ENCODE measurements at places on chromosomes 6 and 20.

- peaks cover 2% of the 10 kb centered on the region for H3K4me1 ChIP-seq
- DNase-seq, result peak; percentile 46
- H3K27ac ChIP-seq, result peak overlapping the region; percentile 39
- H3K36me3 ChIP-seq, result peaks cover 2% of the 10 kb centered on the region
- no peaks in the 10 kb centered on the region for H3K27me3 ChIP-seq
- H3K4me3 ChIP-seq, result peak overlapping the region; percentile 5
Observed at GRCh38 chr6:45663251-45664221, 285.8 kb upstream of the SUPT3H start.

GRCh38 chr6:156977527-156978291 is 200.5 kb downstream of the ARID1B start:
- H3K27me3 ChIP-seq, result no peaks in the 10 kb centered on the region
- peak; percentile 53 for DNase-seq
- no peak overlapping the region for H3K4me3 ChIP-seq
- no peak overlapping the region for H3K27ac ChIP-seq
- no peaks in the 10 kb centered on the region for H3K36me3 ChIP-seq
- peaks cover 2% of the 10 kb centered on the region for H3K4me1 ChIP-seq

DNA sequence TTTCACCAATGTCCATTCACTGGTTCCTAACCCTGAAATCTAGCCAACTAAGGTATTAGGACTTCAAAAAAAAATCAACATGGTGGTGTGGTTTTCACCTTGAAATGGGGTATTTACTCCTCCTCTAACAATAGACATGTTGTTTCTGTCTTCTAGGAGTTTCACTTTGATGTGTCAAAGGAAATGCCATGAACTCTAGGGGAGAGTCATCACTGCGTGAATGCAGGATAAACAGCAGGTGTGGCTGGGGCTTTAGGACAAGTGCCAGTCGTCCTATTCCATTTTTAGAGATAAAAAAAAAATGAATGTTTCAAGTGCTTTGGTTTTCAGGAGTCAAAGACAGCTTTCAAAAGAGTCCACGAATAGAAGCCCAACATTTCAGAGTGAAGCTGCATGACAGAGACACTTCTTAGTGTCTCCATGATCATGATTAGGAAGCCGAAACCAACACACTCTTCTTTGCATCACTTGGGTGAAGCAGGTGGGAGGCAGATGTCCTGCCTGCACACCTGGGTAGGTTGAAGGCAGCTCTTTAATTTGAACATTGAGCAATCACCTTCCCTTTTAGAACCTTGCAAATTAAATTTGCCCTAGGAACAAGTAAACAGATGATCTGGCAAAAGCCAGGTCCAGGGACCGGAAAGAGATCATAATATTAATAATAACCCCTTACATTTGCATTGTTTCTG is 328.5 kb upstream of the PRDM1 start:
- H3K36me3 ChIP-seq, result no peaks in the 10 kb centered on the region
- H3K4me3 ChIP-seq, result no peak overlapping the region
- no peak for DNase-seq
- H3K27me3 ChIP-seq, result no peaks in the 10 kb centered on the region

GRCh38 chr6:36959555-36960250 is 5.2 kb downstream of the PI16 start:
- no peaks in the 10 kb centered on the region for H3K4me1 ChIP-seq
- no peak for DNase-seq
- H3K27ac ChIP-seq, result no peak overlapping the region
- H3K4me3 ChIP-seq, result no peak overlapping the region
- H3K36me3 ChIP-seq, result no peaks in the 10 kb centered on the region
